ENCODE measurements at places on chromosomes 1 and 21.
A peak's percentile ranks its signal among the peaks of the same experiment; 100 is the strongest.

DNA sequence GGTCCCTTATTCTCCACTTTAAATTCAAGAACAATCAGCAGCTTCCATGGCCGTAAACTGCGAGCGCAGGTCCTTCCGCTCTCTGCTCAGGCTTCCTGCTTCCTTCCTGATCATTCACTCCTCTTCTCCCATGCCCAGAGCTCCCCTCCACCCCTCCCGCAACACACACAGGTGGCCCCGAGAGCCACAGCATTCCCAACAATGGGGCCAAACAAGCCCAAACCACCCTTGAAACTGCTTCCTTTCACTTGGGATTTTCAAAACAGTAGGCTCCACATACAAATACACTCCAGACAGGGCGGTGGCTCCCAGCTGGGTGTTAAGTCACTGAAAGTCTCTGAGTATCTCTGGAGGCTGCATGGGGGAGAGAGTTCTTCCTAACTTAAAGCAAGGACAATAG is 11.4 kb downstream of the FAM89A start:
- no peak for DNase-seq

GRCh38 chr1:228315945-228316588 is 90.6 kb downstream of the TRIM11 start:
- DNase-seq: no peak

DNA sequence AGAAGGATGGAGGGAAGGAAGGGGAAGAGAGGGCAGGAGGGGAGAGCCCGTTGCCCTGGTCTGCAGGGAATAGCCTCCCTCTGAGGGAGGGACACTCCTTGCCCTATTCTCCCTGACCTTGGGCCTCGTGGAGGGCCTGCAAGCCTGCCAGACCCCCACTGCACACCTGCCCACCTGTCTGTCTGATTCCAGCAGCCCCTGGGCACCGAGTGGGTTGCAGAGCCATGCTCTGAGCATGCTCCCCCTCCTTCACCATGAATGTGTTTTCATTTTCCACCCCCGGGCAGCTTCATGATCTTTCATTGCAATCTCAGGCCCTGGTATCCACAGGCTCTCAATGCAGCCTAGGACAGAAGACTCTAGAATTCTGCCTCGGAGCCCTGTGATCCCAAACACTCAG is 5.1 kb upstream of the NPHP4 start:
- no peak for DNase-seq

DNA sequence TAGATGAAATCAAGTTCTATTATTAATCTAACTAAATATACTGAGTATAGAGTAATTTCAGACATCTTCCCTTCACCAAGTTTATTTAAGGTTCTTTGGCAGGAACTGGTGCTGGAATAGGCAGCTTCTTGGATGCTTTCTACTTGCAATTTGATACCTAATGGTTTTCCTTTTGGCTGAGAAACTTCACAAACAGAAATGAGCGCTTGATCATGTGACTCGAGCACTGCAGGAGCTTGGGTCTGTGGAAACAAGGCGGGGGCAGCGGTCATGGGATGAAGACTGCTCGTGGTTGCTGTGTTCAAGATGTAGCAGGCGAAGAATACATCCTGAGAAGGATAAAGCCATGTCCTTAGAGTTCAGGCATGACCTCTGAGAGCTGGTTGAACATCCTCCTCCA is 136.8 kb downstream of the PTPRC start:
- DNase-seq: no peak

- no peak for DNase-seq
Measured at GRCh38 chr1:115336741-115337140, 1.3 kb downstream of the NGF start.

DNA sequence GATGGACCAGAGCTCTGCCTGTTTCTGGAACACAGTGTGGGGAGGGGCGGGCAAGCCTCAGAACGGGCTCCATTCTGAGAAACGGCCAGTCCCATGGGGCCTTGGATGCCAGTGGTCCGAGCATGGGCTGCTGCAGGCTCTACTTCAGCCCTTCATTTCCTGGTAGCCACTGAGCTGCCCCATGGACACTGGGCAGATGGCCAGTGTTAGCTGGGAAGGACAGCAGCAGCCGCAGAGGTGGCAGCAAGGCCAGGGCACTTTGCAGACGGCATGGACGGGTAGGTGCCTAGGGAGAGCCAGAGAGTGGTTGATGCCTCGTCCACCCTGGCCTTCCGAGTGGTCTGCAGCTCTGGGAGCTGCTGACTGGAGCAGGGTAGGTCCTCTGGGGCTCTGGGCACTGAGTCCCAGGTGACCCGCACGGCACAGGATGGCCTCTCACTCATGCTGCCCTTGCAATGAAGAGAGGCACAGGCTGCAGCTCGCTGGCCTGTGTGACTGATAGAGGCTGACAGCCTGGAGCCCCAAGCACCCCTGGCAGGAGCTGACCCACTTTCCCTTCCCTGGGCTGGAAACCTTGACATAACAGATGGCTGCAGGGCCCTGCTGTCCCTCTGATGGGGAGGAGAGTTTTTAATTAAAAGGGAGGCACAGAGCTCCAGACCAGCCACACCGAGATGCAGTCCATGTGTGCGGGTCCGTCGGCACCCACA is 87.7 kb upstream of the COL6A1 start:
- DNase-seq: no peak

GRCh38 chr1:28172713-28173150 is 3.8 kb downstream of the PTAFR start:
- no peak for DNase-seq

DNA sequence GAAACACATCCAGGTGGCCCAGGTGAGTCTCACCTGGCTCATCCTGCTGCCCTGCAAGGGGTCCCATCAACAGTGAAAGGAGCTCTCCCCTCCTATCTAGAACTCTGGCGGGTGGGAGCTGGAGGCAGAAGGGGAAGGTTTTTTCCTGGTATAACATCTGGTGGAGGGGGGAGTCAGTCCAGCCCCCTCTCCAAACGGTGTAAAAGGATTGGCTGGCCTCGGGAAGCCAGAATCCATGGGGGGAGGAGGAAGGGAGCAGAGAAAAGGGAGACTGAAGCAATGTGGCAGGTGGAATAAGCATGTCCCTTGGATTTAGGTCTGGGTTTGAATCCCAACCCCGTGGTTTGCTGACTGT is 1.2 kb upstream of the CAMK2N1 start:
- peak; percentile 41 for DNase-seq

DNA sequence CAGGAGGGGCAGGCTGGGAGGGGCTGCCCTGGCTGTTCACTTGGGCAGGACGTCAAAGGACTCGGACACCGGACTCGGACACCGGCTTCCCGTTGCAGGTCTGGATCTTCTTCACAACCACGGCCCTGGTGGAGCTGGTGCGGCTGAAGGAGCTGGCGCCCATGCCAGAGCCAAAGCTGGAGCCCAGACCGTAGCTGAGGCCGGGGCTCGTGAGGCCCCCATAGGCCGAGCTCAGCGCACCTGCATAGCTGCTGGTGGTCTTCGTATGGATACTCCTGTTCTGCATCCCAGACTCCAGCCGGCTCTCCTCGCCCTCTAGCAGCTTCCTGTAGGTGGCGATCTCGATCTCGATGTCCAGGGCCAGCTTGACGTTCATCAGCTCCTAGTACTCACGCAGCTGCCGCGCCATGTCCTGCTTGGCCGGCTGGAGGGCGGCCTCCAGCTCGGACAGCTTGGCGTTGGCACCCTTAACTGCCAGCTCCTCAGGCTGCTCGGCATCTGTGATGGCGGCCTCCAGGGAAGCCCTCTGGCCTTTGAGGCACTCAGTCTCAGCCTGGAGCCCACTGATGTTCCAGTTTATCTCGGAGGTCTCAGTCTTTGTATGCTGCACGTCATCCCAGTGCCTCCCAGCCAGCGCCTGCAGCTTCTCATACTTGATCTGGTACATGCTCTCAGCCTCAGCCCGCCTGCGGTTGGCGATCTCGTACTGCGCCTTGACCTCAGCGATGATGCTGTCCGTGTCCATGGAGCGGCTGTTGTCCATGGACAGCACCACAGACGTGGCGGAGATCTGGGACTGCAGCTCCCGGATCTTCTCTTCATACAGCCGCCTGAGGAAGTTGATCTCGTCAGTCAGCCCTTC is 15.1 kb upstream of the KLF17 start:
- no peak for DNase-seq

DNA sequence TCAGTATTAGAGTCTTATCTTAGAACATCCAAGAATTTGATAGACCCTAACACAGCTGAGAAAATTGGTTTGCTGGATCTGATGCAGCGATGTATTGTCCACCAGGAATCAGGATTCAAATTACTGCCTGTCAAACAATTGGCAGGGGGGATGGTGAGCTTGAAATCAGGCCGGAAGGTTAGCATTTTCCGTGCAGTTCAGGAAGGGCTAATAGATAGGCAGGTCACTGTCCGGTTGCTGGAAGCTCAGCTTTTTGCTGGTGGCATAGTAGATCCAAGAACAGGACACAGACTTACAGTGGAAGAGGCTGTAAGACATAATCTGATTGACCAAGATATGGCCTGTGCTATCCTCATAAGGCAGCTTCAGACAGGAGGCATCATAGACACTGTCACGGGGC is 127.2 kb downstream of the MACF1 start:
- DNase-seq: no peak

GRCh38 chr1:9670085-9670484 is 18.6 kb downstream of the PIK3CD start:
- no peak for DNase-seq

DNA sequence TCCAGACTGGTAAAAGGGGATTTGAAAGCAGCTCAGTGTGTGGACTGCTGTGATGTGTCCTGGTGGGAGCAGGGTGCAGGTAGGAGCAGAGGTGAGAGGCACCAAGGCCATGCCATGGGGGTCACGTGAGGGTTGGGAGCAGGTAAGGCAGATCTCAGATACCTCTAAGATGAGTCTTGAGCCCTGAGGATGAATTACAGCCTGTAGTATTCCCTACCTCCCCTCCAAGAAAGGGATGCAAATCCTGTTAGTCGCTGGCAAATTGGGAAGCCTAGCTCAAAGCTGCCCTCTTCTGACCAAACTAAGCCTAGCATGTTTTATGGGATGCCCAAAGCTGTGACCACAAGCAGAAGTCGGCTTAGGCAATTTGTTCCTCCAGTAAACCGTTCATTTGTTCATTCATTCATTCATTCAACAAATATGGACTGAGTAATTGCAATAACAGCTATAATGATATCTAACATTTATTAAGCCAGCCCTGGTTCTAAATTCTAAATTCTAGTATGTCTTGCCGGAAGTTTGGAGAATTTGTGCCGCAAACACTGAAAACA is 3.9 kb upstream of the NUAK2 start:
- DNase-seq: peak; percentile 65

- DNase-seq: no peak
Measured at GRCh38 chr1:42736152-42736551, 3.9 kb downstream of the CLDN19 start.

DNA sequence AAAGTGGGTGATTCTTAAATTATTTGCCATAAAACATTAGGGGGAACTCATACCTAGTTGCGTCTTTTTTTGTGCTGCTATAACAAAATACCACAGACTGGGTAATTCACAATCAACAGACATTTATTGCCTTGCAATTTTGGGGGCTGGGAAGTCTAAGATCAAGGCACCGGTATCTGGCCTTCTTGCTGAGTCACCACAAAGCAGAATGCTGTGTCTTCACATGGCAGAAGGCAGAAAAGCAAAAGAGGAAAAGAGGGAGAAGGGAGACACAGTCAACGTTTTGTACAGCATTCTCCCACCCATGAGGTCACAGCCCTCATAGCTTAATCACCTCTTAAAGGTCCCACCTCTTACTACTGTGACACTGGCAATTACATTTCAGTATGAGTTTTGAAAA is 291.0 kb downstream of the CHRM3 start:
- no peak for DNase-seq

DNA sequence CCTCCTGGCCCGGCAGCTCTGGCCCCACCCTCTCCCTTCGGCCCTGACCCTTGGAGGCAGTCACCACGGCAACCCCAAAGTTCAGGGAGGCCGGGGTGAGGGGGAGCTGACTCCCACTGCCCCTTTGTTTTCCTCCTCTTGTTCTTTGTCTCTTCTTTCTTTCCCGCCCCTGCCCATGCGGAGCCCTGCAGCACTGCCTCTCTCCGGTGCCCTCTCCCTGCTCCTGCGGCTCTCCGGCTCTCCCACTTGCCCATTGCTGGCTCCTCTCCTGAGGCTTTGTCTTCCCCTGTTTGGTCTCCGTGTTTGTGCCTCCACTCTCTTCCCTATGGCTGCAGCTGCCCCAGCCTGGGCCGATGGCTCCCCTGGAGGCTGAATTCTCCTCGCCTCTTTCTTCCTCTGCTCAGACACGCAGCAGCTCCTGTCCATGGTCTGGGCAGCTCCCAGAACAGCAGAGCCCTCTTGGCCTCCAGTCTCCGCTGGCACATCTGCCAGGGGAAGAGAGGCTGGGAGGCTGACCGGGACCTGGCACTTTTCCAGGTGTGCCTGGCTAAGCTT is 5.8 kb downstream of the CELSR2 start:
- DNase-seq: no peak

- no peak for DNase-seq
Measured at GRCh38 chr1:77060000-77060399, 159.2 kb downstream of the PIGK start.

DNA sequence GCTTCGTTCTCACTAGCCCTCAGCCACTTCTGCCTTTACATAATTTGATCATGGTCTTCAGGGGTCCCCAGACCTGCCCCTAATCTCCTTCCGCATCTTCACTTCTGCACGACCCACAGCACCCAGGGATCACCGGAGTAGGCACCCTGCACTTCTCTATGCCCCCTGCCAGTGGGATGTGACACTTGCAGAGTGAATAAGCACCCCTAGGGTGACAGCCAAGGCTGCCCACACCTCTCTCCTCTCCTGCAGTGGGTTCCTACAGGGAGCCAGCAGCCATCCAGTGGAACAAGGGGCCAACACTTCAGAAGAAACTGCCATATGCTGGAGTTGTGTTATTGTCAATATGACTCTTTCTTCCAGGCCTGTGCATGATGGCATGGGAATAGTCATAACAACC is 58.0 kb upstream of the CTPS1 start:
- DNase-seq: no peak

All from NCI-H1092 (cell line).